ENCODE measurements at places on chromosomes 13 and 19.

- DNase-seq = no peak
These were observed 287 bp upstream of the B3GLCT start for GRCh38 chr13:31199527-31199848.

- peak; percentile 76 for DNase-seq
These were observed 9.1 kb upstream of the OLFM2 start for GRCh38 chr19:9945319-9945966.

- no peak for DNase-seq
These were observed 8.1 kb upstream of the ARRDC2 start for GRCh38 chr19:17999684-18000479.

DNA sequence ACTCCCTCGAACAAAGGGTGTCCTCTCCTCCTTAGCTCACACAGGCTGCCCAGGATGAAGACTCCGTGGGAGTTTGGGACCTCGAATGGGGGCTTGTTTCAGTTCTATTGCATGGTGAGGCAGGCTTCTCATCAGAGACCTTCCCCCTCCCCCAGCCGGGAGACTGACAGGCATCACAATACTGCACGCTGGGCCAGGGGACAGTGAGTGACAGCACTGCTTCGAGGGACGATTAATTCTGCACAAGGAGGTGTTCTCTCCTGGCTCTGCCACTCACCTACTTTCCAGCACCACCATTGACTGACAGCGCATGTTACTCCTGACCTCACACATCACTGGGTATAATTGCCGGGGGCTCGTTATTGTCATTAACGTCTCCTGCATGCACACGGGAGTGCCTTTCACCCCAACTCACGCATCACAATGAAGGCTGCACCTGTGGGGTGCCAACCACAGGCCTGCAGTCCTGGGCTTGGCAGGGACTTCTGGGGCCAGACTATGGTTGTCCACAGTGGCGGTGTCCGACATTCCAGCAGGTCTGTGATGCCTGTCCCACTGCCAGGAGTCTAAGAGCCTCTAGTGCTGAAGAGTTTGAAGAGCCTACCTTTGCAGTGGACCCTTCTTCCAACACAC lies 412.2 kb upstream of the TSHZ3 start:
- no peak for DNase-seq

- no peak for DNase-seq
These were observed 447.9 kb downstream of the DCT start for GRCh38 chr13:94031609-94032008.

GRCh38 chr19:13037161-13037560 lies 41.9 kb downstream of the NFIX start:
- peak; percentile 53 for DNase-seq

- peak; percentile 75 for DNase-seq
These were observed at the start of gene ZNF358 for GRCh38 chr19:7515645-7516151. Gene ZNF358, plus strand, starts transcription at chr19:7516103. Its CDS starts 3,140 bp downstream, at chr19:7519243.

- DNase-seq = no peak
These were observed 465.6 kb downstream of the ITGBL1 start for GRCh38 chr13:101917833-101918661.

- DNase-seq = no peak
These were observed 399.0 kb downstream of the DCT start for GRCh38 chr13:94080527-94080926.

- DNase-seq = no peak
These were observed 17.5 kb downstream of the ELAVL3 start for GRCh38 chr19:11463391-11463790.

DNA sequence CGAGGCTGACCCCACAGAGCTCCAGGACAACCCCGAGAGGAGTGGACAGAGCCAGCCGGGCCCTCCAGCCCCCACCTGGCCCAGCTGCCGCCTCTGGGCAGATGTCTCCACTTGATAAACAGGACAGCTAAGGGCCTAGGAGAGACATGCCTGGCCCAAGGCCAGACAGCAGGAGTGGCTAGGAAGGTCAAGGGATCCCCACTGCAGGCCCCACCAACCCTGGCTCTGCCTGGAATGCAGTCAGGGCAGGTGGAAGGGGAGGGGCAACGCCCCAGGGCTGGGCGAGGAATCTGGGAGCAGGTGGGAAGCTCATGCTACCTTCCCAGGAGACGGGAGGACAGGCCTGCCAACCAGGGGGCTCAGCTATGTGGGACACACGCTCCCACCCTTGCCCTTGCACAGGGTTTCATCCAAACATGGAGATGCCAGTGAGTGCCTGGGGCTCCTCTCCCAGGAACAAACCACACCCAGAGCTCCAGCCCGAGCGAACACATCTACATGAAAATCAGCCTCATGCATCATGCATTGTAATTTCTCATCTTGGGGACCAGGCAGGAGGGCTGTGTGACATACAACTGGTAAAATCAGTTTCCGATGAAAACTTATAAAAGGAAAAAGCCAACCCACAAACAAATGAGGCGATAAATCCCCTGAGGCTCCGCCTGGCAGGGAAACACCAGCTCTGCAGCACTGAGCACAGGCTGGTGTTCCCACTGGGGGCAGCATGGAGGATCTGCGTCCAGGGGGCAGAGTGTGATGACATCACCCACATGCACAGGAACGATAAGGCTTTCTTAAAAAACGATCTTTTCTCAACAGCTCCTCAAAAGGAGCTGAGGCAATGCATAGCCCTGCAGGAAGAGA lies 25.0 kb downstream of the SH3GL1 start:
- no peak for DNase-seq

GRCh38 chr19:45464852-45465441 lies 2.8 kb upstream of the FOSB start:
- no peak for DNase-seq

- no peak for DNase-seq
These were observed 741.6 kb downstream of the FGF9 start for GRCh38 chr13:22412452-22412851.

DNA sequence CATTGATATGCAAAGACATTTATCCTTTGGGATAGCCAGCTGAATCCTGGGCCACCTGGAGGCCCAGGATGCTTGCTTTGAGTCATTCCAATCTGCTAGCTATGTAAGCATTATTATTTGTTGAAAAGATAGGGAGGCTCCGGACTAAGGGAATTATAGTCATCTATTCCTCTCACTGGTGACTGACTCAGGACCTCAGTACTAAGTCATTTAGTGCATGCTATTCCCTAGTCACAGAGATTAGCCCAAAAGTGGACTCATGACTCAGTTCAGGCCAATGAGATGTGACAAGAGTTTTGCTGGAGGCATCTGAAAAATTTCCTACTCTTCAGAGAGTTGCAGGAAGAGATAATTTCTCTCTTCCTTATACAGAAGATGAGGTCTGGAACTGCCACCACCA lies 67.9 kb upstream of the ITM2B start:
- DNase-seq = peak; percentile 39

DNA sequence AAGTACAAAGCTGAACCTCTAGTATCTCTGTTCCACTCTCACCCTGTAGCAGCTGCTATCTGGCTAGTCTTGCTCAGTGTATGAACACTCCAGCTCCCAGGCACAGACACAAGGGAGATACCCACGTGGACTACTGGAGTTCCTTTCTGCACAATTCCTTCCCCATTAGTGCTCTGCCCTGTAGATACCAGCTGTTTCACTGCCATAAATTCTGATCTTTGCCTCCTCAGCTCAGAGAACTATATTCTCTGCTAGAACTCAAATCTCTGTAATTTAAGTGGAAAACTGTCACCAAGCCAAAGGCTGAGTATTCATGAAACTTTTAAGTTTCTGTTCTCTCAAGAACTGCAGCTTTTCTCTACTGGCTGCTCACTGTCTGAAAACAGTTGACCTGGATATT lies 273.7 kb downstream of the DIAPH3 start:
- DNase-seq = no peak

- peak; percentile 62 for DNase-seq
These were observed 181.0 kb upstream of the GPR12 start for GRCh38 chr13:26941345-26942174.

DNA sequence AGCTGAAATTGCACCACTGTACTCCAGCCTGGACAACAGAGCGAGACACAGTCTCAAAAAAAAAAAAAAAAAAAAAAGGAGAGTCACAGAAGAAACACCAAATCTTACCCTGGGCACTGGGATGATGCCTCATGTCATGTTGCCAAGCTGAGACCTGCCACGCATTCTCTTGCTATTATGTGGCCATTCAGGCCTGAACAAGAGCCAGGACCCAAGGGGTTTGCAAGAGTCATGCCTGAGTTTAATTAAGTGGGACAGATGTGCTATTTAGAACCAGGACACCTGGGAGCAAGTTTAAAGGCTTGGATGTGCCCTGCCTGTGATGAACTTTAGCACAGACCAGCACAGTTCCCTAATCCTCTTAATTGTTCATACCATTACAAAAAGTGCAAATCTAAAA lies 9.8 kb downstream of the PNMA8A start:
- DNase-seq = no peak

DNA sequence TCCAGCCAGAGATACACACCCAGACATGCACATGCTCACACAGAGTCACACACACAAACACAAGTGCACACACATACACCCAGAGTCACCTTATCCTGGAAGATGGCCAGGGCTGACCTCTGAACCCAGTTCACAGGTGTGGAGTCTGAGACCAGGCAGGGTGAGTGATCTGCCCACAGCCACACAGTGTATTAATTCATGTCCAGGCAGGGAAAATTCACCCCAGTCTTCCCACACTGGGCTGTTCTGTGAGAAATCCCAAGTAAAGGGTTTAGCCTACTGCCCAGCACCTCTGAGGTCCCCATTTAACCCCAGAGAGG lies 2.0 kb downstream of the POU2F2 start:
- no peak for DNase-seq

GRCh38 chr13:46320406-46320805 lies 66.6 kb downstream of the RUBCNL start:
- DNase-seq = no peak

DNA sequence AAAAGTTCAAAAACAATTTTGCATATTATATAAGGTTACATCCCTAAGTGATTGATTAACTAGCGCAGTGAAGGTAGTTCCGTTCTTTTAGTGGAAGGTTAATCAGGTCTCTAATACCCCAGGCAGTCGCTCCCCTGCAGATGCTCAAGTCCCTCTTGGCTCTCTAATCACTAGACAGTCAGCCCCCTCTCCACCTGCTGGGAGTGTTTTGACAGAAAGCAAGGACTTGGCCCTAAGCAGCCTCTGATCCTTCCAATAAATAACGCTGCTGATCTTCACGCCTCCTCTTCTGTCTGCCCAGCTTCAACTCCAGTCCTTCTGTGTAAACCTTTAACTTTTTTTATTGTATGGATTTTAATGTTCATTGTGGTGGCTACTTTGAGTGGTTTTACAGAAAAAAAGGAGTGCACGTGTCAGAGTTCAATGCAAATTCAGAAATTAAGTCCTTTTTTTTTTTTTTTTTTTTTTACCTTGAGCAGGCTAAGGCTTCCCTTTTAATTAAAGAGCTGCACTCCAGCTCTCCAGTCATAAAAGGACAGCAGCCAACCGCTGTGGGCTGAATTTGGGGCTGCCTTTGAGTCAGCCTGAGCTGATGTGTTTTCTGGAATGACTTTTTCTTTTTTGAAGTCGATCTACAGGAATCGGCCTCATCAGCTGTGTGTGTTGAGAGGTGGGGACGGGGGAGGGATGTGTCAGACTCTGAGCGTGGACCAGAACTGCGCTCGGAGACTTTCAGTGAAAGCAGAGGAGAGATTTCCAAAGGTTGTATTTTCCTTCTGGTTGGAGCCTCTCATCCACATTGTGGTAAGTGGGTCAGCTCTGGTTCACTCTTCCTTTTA lies 33.8 kb upstream of the MYO16 start:
- DNase-seq = no peak

GRCh38 chr13:30797847-30798535 lies 62.6 kb downstream of the ALOX5AP start:
- DNase-seq = no peak

GRCh38 chr19:21970466-21970865 lies 40.3 kb downstream of the ZNF208 start:
- no peak for DNase-seq

GRCh38 chr19:44957526-44957925 lies 2.3 kb downstream of the CLPTM1 start:
- DNase-seq = no peak

GRCh38 chr13:45179428-45179827 lies 21.4 kb downstream of the KCTD4 start:
- no peak for DNase-seq

DNA sequence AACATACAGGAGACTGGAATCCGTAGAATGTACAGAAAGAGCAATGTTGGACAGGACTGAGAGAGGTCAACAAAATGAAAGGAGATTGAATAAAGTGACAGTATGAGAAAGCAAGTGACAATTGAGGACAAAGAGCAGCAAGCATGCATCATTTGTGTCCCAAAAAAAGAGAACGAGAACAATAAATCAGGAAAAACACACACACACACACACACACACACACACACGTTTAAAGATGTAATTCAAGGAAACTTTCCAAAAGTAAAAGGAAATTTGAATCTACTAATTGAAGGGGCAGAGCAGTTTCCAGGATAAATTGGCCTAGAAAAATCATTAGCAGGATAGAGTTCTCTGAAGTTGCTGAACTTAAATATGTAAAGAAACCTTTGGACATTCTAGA lies 16.9 kb downstream of the DPY19L3 start:
- no peak for DNase-seq

DNA sequence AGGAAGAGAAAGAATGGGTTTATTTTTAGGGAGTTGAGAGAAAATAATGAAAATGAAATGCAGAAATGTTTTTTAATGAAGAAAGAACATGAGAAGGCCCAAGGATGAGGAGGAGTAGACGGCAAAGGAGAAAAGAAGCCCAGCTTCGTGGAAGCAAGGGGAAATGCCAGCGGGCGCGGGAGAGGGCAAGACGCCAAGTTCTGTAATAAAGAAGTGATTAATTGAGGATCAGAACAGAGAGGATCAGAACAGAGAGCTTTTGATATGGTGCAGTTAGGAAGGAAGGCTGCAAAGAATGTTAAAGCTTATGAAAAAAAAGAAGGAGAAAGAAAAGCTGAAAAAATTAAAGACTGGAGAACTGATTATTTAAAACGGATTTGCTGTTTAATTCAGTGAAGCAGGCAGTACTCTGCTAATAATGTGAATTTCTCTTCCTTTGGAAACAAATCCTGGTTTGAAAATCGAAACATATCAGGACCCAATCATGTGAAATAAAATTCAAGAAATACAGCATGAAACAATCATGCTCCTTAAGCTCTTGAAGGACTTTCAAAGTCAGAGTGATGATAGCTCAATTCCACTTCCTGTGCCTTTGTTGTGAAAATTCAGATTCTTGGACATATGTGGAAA lies 99.3 kb upstream of the SOX1 start:
- DNase-seq = no peak

DNA sequence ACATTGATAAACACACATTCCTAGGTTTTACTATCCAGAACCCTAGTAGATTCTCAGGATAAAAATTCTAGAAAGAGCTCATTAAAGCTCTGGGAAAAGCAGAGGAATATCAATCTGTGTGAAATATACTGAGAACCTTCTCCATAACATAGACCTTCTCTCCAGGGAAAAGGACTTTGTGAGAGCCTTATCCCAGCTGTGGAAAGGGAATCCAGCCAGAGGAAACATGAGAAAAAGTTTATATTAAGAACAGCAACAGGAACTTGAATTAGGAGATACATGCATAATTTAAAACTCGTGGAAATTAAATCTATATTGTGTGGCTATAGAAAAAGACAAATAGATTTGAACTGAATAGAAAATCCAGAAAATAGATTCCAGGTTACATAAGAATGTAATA lies 1639.9 kb downstream of the EFNB2 start:
- no peak for DNase-seq
